Fibroblast of skin of right quadriceps (primary cell): ENCODE measurements at places on chromosomes 7 and 10.

GRCh38 chr7:69764147-69764546 lies 165.9 kb downstream of the AUTS2 start:
- no peak for DNase-seq

DNA sequence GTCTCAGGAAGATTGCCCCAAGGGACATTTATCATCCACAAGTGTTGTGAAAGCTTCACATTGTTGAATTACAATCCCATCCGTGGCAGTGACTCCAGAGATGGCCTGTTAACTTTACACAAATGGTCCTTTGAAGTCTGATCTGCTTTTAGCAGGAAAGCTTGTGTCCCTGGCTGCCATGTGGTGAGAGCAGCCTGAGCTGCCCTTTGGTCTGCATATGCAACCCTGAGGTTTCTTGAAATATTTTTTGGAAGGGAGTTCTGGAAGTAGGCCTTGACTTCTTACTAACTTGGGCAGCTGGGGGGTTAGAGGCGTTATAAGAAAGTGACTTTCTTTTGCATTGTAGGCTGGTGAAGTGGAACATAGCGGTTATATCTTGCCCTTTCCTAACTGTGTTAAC lies 41.3 kb upstream of the FAM180A start:
- no peak for DNase-seq

- no peak for DNase-seq
These were observed 8.5 kb upstream of the CHCHD1 start for GRCh38 chr10:73773152-73773879.

GRCh38 chr7:41972776-41973175 lies 264.2 kb downstream of the GLI3 start:
- no peak for DNase-seq

GRCh38 chr10:45411607-45411940 lies 37.6 kb downstream of the ALOX5 start:
- DNase-seq = no peak

GRCh38 chr10:77850620-77851231 lies 75.8 kb downstream of the DLG5 start:
- no peak for DNase-seq

DNA sequence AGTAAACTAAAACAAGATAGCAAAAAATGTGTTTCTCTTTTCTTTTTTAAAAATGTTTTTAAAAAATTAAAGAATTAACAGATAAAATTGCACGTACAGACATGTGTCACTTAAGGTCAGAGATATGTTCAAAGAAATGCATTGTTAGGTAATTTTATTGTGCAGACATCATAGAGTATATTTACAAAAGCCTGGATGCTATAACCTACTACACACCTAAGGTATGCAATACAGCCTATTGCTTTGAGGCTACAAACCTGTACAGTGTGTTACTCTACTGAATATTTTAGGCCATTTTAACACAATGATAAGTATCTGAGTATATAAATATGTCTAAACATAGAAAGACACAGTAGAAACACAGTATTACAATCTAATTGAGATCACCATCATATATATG lies 253.1 kb downstream of the PRKG1 start:
- no peak for DNase-seq

GRCh38 chr7:108380517-108380916 lies 75.7 kb downstream of the NRCAM start:
- DNase-seq = no peak

DNA sequence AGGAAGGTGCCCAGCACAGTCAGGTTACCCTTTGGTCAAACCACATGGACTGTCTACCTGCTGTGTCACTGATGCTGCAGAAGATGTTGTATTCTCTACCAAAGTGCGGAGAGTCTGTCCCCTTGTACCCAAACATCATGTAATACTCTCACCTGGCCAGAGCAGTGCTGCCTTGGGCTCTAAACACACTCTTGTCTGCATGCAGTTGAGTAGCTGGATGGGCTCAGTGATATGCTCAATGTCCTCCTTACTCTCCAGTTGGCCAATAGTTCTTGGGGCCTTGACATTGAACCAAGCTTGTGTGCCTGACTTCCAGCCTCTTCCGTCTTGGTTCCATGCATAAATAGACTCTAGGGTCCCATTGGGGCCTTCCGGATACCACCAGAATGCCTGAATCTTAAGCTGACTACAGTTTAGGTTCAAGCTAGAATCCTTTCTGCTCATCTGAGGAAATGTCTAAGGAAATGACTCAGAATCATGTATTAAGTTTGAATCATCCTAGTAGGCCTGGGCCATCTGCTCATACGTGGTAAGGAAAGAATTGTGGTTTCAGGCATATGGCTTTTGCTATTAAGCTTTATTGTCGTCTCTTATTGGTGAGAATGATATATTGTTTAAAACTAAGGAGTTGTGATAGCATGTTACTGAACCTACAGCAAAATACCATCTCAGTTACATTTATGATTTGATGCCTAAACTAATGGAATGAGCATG lies 118.0 kb downstream of the OTUD1 start:
- peak; percentile 90 for DNase-seq

DNA sequence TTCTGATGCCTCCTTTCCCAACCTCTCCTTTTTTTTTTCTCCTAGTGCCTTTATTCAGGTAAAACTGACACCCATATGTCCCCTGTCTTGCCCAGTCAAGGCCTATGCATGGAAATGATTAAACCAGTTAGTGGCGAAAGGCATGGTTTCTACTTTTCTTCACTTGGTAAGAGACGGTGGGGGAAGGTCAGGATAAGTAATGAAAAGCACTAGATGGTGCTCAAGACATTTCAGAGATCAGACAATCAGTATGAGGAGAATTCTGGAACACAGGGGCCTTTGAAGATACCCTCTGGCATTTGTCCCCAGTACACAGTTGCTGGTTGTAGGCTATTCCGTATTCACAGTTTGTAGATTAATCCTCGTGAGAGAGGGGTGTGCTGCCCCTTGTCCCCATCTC lies 121.2 kb downstream of the RTKN2 start:
- DNase-seq = no peak

GRCh38 chr7:157898261-157898660 lies 561.5 kb downstream of the DNAJB6 start:
- no peak for DNase-seq

GRCh38 chr7:78716876-78717275 lies 736.6 kb downstream of the MAGI2 start:
- no peak for DNase-seq

- DNase-seq = no peak
These were observed 669.1 kb upstream of the NRP1 start for GRCh38 chr10:34003561-34003960.

GRCh38 chr7:150686030-150686631 lies 625 bp downstream of the GIMAP2 start:
- no peak for DNase-seq

DNA sequence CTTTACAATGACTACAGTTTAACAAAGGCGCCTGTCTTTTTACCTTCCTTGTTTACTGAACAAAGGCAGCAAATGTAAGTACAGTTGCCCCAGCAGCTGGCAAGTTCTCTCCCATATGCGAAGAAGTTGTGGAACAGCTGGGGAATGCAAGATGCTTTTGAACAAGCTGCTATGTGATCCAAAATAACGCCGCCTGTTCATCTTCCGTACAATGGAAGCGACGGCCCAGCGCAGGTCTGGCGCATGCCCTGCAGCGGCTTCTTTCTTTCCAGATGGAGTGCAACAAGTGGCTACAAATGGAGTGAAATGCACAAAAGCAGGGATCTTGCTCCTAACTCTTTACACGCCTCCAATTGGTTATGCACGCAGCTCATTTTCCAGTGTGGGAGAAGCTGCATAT lies 97.0 kb upstream of the SVIL start:
- DNase-seq = no peak

DNA sequence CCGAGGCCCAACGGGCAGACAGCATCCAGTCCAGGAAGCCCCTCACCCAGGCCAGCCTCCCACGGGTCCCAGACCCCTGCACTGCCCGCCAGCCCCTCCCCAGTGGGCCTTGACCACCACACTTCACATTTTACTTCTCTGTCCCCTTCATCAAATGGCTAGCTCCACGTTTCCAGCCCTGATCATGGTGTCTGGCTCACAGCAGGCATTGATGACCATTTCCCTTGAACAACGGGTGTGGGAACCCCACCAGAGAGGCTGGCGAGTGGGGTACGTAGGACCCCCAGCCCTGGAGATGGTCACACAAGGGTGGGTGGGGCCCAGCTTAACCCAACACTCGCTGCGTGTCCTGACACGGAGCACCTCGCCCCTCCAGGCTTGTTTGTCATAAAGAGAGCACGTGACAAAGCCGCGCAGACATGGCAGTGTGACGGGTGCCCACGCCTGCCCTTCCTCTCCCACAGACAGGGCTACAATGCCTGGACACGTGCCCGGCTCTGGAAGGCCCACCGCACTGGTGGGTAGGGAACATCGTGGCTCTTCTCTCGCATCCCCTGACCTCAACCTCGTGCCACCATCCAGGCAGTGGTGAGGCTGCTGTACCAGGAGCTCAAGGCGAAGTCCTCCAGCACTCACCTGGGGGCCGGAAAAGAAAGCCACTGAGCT lies 267.7 kb downstream of the MAD1L1 start:
- DNase-seq = no peak

DNA sequence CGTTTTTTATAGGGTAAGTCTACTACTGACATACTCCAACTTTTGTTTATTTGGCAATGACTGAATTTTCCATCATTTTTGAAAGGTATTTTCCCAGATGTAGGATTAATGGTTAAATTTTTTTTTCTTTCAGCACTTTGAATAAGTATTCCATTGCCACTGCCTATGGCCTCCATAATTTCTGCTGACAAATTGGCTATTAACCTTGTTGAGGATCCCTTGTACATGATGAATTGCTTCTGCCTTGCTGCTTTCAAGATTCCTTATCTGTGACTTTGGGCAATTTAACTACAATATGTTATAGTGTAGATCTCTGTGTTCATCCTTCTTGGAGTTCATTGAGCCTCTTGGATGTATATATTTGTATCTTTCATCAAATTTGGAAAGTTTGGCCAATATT lies 21.6 kb upstream of the VWDE start:
- no peak for DNase-seq

DNA sequence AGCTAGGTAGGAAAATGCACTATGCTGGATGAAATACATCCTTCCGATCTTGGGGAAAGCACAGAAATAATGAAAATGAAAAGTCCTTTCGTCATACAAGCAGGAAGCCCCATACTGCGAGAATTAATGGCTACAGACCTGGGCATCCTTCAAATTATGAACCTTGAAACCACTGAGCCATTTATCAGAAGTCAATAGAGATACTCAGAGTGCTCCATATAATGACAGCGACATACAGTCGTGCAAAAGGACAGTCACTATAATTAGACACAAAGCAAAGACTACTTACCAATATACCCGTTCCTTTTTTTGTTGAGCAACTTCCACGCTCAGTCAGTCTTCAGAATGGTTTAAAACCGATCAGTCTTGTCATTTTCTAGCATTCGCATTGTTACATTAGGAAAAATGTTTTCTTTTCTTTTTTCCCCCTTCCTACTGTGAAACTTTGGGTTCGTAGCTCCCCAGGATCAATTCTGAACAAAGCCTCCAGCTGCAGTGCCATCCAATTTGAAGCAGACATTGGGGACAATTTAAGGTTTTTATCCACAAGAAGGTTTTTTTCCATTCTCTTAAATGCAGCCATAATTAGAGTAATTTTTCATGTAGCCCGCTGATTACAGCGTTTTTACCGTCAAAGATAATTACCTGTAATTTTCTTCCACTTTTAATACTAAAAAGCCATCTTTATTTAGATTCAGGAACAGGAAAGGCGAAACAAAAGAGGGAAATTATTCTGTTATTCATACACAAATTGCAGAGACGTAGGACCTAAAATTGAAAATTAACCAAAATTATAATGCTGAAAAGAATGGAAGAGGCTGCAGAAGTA lies 6.4 kb downstream of the DLX6 start:
- DNase-seq = no peak

- peak; percentile 8 for DNase-seq
These were observed 454.5 kb upstream of the FZD8 start for GRCh38 chr10:36096576-36096975.

DNA sequence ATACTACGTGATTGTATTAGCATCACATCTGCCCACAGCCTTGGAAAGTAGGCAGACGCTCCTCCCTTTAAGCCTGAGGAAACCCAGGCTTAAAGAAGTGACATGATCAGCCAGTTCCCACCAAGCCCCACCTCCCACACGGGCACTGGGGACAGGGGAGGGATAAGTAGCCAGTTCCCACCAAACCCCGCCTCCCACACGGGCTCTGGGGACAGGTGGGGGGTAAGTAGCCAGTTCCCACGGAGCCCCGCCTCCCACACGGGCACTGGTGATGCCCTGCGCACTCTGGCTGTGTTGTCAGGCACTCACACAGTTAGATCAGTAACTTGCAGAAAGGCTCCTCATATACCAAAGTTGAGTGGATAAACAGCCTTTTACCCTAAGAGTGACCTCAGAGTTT lies 606.8 kb downstream of the PTPRN2 start:
- no peak for DNase-seq

GRCh38 chr10:23994459-23995046 lies 214.4 kb upstream of the KIAA1217 start:
- DNase-seq = peak; percentile 52

DNA sequence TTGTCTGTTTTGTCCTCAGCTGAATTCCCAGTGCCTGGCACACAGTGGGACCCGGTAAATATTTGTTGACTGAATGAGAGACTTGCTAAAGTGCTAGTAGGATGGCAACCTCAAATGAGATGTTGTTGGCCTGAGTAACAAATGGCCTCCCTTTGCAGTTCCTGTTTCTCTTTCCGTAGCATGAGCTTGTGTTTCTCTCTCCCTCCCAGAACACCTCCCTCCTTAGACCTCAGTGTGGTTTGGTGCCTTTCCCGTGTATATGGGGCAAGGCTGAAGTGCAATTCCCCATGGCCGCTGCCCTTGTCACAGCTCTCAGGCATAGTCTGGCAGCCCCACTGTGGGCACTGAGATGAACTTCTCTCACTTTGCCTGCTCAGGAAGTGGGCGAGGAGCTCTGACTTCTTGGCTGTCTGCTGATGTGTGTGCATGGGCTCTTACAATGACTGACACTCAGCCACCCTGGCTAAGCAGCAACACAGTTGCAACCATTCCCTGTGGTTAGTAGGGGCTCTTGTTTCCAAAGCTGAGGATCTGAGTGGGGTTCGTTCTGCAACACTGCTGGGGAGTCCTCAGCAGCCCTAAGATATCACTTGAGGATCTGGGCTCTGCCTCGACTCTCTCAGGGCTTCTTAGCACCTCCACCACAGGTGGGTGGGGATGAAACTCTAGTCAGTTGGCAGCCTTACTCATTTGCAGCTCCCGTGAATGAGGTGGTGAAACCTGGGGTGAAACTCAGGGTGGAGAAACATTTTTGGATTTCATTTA lies 136.1 kb downstream of the ICA1 start:
- no peak for DNase-seq
